NB4 (cell line): ENCODE measurements at places on chromosomes 7 and 10.

DNA sequence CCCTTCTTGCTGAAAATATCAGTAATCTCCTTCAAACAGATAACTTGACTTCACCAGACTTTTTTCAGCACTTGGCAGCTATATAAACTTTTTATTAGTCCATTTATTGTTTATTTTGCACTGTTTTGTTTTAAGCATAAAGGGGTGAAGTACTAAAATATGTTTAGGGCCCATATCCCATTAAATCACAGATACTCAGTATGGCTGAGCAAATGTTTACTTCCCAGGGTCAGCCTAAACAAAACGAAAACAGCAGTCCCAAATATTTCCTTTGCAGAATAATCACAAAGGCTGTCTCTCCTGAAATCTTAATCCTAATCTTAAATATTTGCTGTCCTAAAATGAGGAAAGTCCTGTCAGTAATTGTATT lies 649.6 kb downstream of the TNS3 start:
- no peak for DNase-seq

GRCh38 chr7:106153891-106154449 lies 41.9 kb upstream of the SYPL1 start:
- peak; percentile 88 for DNase-seq

DNA sequence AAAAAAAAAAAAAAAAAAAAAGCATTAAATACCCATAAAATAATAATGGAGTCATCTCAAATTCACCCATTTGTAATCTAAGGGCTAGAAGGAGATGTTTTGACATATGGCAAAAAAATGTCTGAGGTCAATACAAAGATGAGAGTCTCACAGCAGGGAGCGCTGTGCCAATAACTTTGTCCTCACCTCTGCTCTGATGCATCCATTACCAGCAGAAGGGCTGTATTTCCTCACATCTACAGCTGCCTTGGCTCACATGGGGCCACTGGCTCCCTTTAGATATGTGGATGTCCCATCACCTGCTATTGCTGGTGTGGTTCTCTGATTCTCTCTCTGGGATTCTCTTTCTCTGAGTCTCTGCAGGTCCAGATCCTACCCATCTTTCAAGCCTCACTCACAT lies 90.3 kb upstream of the FAM133B start:
- DNase-seq, result peak; percentile 15

DNA sequence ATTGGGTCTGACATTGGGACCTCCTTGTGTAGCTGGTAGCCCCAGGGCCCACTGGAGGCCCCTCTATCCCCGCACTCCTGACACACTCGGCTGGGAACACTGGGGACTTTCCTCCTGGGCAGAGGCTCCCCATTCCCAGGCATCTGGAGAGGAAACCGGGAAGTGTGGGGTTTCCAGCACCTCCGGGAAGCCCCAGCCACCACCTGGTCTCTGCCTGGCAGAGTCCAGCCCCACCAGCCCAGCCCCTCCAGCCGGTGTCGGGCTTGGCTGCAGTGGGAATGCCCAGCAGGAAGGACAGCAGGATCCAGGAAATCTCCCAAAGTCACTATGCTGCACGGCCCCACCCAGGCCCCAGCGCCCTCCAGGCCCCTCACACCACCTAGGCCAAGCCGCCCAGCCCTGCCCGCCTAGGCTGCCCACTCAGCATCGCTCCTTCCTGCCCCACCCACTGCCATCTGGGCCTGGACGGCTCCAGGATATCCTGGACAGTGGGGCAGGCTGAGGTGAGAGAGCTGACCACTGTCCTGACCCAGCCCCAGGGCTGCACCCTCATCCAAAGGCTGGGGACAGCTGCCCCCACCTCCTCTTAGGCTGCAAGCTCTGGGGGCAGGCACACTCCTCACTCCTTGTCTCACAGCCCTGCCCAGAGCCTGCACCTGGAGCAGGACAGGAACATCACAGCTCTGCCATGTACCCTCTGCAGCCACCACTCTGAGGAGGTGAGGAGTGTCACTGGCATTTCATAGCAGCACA lies 11.8 kb downstream of the RASGEF1A start:
- no peak for DNase-seq

- no peak for DNase-seq
Observed at GRCh38 chr10:52903397-52903938, 130.9 kb upstream of the MBL2 start.

DNA sequence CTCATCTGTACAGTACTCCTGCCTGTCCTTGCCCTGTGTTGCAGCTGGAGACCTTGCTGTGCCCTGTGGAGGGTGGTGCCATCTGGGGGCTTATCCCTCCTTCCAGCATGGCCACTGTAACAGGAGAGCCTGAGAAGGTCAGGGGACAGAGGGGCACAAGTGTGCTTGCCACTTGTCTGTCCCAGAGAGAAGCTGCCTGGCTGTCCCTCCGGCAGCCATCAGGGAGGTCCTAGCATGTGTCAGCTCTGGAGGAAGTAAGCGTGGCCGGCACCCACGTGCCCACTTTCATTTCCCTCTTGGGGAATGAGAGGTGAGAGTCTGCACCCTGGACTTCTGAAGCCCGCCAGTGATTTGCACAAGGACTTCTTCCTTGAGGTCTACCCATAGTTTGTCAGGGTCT lies 97.0 kb upstream of the PPIF start:
- peak; percentile 76 for DNase-seq
